ENCODE measurements at places on chromosomes 7 and 10.

- no peak for DNase-seq
Observed at GRCh38 chr7:112757337-112757736, 32.9 kb downstream of the TMEM168 start.

DNA sequence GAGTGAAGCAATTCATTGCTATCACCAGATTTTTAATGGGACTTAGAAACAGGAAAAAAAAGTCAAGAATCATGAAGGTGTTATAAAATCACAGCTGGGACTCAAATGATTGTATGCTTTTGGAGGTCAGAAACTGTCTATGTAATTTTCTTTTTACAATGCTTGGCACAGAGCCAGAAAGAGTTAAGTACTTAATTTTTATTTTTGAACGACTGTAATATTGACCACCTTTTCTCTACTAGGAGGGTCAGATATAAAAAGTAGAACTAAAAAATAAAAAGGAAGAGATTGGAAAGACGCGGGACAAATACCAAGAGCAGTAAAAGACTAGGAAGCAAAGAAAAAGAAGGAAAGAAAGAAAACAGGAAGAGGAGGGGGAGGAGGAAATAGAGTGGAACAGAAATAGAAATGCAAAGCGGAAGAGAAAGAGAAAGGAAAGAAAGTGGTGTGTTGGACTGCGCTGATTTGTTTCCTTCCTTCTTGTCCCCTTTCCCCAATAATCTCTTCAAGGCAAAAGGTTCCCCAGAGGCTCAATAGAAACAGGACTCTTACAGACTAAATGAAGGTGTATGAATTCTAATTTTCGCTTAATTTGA is 23.2 kb upstream of the C1GALT1 start:
- DNase-seq: no peak

DNA sequence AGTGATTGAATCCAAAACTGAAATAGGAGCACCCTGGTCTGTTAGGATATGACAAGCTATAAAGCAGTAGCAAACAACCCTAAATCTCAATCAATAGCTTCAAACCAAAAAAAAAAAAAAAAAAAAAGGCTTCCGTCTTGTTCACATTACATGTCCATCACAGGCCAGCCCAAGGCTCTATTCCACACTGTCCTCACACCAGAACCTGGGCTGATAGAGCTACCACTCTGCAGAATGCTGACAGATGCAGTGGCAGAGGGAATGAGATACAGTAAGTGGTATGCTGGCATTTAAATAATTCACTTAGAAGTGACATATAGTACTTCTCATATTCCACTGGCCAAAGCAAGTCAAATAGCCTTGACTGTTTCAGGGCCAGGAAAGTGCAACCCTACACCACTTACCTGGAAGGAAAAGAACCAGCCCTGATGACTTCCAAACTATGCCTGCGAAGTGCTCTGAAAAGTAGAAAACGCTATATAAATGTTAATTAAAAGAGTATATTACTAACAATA is 5.8 kb downstream of the CDCA7L start:
- DNase-seq: no peak

- no peak for DNase-seq
Observed at GRCh38 chr7:51878865-51879264, 562.3 kb upstream of the COBL start.

DNA sequence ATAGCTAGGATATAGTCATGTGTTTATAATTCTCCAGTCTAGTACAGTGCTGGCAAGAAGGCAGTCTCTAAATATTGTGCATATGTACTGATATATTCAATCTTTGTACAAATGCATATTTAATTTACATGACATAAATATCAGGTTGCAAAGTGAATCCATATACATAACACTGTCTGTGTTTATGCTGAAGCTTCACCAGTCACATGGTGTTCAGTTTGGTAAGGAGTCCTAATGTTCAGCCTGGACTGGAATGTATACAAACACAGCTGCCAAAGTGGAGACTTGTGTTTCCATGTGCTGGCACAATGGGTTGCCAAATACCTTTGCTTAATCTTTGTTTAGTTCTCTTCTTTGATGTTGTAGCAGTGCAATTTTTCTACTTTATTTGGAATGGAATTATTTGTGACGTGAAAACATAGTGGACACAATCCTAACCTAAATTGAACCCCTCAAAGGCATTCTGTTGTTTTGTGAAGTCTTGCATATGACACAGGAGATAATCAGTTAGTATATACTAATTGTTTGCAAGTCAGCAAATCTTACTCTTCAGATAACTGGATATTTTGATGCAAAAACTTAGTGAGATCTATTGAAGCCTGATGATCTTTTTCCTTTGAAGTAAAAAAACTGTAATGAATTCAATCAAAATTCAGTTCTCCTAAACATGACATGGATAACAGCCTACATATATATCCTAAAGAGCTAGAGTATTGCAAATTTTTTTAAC is 17.3 kb upstream of the ARL4A start:
- no peak for DNase-seq

All from GM12864 (cell line).